AG20443 (cell line): ENCODE measurements at places on chromosomes 12 and 14.

DNA sequence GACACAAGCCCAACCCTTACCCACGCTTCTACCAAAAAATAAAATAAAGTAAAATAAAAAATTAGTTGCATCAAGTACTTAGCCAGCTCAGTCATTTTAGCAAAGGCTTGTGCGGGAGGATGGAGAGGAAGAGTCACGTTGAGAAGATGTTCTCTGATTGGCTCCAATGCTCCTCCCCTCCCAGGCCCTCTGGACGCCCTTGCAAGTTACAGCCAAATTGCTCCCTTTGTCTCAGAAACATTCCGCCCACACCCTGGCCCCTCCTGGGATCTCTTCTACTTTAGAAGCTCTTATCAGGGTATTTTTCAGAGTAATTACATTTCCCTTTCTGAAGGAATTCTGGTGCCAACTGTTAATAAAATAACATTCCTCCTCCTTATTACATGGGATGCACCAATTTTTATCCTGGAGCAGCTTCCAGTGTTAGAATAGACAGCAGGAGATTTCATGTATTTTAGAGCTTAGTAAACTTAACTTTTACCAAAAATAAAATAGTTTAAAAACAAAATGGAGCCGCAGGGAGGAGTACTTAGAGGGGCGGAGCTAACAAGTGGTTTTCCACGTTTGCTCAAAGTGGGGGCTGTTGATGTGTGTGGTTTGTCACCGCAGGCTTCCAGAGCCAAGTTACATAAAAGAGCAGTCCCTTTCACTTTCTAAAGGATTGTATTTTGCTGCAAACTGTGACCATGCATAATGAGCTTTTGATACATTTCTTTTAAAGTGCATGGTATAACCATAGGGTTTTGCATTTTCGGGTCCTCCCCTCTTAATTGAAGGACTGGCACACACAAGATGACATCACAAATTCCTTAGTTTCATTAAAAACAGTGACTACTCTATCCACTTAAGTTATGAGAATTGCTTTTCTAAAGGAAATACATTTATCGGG lies 71.7 kb upstream of the RAP1B start:
- peak; percentile 77 for DNase-seq

DNA sequence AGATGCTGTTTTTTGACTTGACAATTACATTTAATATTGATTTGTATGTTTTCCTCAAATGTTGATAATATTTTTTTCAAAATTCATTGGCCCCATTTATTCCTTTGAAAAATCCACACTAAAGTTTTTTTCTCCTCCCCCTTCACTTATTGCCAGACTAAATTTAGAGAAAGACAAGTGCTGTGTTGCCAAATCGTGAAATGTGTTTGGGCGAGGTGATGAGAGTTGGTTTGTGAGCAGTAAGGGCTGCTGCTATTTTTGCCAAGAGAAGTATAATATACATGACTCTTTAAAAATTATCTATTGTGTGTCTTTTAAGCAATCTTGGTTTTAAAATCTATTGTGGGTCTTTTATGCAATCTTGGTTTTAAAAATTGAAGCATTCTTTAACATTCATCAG lies 188.9 kb downstream of the PPFIA2 start:
- DNase-seq, result no peak

- no peak for DNase-seq
Observed at GRCh38 chr12:75157385-75157784, 52.3 kb downstream of the KCNC2 start.

GRCh38 chr14:92317511-92317910 lies 5.5 kb upstream of the SLC24A4 start:
- DNase-seq, result peak; percentile 58

DNA sequence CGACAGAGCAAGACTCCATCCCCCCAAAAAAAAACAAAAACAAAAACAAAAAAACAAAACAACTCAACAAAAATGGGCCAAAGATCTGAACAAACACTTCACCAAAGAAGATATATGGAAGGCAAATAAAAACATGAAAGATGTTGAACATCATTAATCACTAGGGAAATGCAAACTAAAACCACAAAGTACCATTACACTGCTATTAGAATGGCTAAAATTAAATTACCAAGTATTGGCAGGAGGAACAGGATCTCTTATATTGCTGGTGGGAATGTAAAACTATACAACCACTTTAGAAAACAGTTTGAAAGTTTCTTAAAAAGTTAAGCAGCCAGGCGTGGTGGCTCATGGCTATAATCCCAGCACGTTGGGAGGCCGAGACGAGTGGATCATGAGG lies 12.9 kb downstream of the SOS2 start:
- DNase-seq, result no peak

- no peak for DNase-seq
Observed at GRCh38 chr12:7297865-7298264, 6.0 kb upstream of the ACSM4 start.

- peak; percentile 98 for DNase-seq
Observed at GRCh38 chr12:2959192-2959504, at the start of gene TEAD4. TEAD4 (plus strand) TSS chr12:2959397.

DNA sequence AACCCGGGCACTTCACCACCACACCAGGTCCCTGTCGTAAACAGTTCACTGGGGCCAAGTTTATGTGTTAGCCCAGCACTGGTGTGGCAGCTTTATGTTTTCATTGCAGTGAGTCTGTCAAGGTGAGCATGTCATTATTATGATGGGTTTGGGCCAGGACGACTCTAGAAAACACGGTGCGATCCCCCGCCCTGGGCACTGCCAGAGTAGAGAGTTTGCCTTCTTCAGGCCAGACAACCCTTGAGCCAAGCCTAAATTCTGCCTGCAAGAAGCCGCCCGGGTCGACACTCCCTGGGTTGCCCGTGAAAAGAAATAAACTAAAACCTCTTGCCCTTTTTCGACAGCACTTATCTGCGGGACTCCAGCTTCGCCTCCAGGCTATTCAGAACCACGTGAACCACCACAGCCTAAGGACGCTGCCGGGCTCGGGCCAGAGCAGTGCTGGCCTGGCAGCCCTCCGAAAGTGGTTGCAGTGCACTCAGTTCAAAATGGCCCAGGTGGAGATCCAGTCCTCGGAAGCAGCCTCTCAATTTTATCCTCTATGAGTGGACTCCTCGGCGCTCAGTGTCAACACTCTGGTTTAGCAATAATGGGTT lies 81.8 kb downstream of the PRIMA1 start:
- no peak for DNase-seq
